Stimulated activated CD4-positive, alpha-beta T cell treated with anti-CD3 and anti-CD28 coated beads, Interleukin-1b, Interleukin-23, amount 100 ng/mL, for 48 hours (primary cell): ENCODE measurements at places on chromosomes 5 and 9.
A peak's percentile ranks its signal among the peaks of the same experiment; 100 is the strongest.

DNA sequence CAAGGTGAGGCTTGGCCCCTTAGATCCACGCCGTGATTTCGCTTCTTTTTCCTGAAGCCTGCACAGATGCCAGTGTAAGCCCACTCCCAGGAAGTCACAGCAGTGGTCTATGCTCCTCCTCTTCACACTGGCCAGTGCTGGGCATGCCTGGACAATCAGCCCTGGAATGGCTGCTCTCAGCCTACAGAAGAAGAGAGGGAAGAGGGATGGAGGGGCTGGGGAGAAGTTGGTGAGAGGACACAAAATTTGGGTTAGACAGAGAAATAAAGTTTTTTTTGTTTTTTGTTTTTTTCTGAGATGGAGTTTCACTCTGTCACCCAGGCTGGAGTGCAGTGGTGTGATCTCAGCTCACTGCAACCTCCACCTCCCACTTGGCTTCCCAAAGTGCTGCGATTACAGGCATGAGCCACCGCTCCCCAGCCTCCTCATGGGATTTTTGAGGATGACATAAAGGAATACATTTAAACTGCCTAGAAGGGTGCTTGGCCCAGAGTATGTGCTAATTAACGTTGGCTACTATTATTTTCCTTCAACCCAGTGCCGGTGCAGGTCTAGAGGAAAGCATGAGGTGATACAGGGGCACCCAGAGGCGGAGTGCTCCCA, 830 bp downstream of the S100Z start:
- DNase-seq: no peak

GRCh38 chr9:38619556-38620447, 594 bp downstream of the ANKRD18A start:
- peak; percentile 33 for DNase-seq

DNA sequence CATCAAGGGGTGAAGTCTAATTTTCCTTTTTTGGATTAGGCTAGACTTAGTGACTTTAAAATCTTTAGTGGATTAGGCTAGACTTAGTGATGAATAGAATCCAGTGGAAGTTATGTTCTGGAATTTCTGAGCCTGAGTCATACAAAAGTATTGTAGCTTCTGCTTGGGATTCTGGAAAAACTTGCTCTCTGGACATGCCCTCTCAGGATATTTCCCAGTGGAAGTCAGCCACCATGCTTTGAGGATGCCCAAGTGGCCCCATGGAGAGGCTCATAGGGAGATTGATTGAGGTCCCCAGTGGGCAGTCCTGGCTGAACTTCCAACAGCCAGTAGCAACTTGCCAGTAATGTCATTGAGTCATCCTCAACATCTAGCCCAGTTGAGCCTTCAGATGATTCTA, 112.4 kb upstream of the PRLR start:
- DNase-seq: no peak

- DNase-seq: no peak
These were observed 15.1 kb downstream of the LPAR1 start for GRCh38 chr9:111023128-111023527.

GRCh38 chr9:25078202-25078601, 532.5 kb upstream of the IZUMO3 start:
- DNase-seq: no peak

DNA sequence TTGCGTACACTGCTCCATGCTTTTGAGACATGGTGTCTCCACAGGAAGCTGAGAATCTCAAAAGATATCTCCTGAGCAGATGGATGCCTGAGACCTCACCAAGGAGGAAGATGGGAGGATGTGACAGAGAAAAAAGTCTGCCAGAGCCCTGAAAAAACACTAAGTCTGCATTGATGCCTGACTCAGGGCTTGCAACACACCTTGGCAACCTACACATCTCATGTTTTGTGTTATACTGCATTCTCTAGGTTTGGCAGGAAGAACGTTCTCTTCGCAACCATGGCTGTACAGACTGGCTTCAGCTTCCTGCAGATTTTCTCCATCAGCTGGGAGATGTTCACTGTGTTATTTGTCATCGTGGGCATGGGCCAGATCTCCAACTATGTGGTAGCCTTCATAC, 19.2 kb downstream of the SLC22A4 start:
- no peak for DNase-seq

GRCh38 chr5:150458802-150459557, 9.4 kb upstream of the RPS14 start:
- DNase-seq: peak; percentile 86

GRCh38 chr5:137627706-137628105, 108.2 kb downstream of the KLHL3 start:
- DNase-seq: no peak

GRCh38 chr9:13993632-13994185, 320.2 kb downstream of the NFIB start:
- no peak for DNase-seq

GRCh38 chr5:154784856-154785255, 29.7 kb downstream of the LARP1 start:
- DNase-seq: no peak

GRCh38 chr5:24135536-24135935, 509.2 kb downstream of the CDH10 start:
- DNase-seq: no peak

GRCh38 chr5:72457491-72457890, 49.7 kb downstream of the ZNF366 start:
- no peak for DNase-seq

GRCh38 chr5:61650661-61651060, 318.6 kb downstream of the ZSWIM6 start:
- DNase-seq: no peak

- DNase-seq: peak; percentile 54
These were observed 11.1 kb upstream of the TCF7 start for GRCh38 chr5:134103397-134103796.

DNA sequence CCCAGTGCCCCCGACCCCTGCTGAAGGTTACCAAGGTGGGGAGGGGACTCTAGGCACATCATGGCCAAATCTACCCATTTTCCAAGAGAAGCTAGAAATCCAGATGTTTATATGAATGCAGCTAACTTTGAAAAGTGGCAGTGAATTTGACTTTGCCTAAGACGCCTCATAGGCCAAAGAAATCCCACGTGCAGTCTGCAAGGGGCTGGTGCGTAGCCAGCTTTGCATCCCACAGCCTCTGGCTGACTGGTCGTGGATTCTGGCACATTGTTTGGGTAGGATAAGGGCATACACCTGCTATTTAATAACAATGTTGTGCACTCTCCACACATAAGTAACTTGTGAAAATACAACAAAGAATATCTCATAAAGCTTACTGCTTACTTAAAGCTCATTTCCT, 3.5 kb upstream of the GADD45G start:
- DNase-seq: no peak

- DNase-seq: no peak
These were observed 10.2 kb downstream of the TNFAIP8 start for GRCh38 chr5:119365847-119366539.

- DNase-seq: no peak
These were observed 1273.0 kb downstream of the EFNA5 start for GRCh38 chr5:106397700-106398099.

GRCh38 chr9:21255538-21256212, 15.9 kb upstream of the IFNA14 start:
- DNase-seq: no peak

DNA sequence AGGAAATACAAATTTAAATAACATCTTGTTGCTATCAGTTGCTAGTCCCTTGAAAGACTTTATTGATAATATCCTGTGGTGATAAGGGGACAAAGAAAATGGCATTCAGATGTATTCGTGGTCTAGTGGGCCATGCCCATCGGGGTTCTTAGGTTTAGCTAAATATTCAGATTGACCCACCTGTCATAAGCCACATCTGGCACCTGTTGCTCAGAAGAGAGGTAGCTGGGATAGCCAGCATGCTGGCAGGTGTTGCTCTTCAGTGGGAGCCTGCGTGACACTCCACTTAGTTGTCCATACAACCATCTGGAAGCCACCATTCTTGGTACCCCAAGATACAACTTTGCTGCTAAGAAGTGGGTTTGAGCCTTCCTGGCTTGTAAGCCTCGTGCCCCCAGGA, 36.7 kb downstream of the F2RL2 start:
- DNase-seq: no peak

GRCh38 chr5:141560725-141561483, 57.9 kb downstream of the DIAPH1 start:
- DNase-seq: no peak

DNA sequence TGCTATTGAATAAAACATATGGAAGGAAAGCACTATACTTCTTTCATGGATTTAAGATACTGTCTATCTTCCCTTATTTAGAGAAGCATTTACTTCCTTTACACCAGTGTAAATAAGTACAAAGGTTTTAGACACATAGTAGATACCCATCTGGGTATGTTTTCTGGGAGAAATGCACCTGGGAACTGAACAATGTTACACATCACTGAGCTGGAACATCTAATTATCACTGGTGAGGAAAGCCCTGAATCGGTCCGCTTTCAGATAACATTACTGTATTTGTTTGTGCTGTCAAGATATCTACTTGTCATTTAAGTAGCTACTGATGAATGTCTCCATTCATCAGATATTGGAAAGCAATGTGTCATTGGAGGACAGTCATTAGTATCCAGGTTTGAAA, 964.7 kb upstream of the PTPRD start:
- no peak for DNase-seq

DNA sequence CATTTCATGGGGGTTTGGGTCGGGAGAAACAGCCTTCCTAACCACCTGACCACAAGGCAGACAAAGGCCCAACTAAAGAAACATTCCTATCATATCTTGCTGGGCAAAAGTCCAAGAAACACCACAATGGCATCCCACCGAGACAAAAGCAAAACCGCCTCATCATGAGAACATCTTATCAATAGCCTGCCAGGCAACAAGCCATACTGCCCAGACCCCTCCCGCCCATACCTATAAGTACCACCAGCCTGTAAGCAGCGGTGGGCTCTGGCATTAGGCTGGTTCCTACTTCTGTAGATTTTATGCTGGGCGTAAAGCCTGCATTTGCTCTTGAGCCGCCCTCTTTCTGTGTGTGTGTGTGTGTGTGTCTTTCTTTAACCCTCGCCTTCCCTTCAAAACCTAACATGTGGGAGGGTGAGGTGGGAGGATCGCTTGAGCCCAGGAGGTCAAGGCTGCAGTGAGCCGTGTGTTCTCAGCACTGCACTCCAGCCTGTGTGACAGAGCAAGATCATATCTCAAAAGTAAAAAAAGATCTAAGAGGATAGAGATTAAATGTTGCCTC, 56.9 kb downstream of the PDE6A start:
- DNase-seq: no peak

DNA sequence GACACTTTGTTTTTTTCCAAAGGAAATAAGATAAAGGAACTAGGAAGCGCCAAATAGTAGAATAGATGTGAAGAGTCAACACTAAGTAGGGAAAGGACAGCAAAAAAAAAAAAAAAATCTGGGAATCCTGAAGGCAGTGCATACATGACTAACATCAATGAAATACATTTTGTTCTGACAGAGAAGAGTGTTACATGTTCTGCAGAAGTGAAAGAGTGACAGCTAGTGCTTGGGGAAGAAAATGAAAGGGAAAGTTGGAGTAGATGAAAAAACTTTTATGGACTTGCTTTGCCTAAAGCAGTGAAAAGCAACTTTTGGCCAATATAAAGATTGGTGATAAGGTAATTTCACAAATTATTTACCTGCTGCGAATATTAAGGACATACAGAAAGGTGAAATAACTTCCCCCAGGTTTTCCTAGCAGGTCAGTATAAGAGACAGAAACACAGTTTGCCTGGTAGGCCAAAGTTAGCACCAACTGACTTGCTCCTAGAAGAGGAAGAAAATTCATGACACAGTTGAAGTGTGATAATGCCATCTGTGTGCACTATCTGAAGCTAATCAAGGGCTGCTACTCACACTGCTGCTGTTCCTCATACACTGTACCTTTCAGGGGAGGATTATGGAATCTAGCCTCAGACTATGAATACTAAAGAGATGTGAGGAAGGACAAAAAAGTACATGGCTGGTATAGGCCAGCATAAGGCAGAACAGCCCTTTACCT, 38.6 kb downstream of the RANBP6 start:
- no peak for DNase-seq

- DNase-seq: no peak
These were observed 1.3 kb downstream of the MACIR start for GRCh38 chr5:103259705-103260355.

GRCh38 chr9:4069457-4070153, 230.3 kb downstream of the GLIS3 start:
- no peak for DNase-seq

DNA sequence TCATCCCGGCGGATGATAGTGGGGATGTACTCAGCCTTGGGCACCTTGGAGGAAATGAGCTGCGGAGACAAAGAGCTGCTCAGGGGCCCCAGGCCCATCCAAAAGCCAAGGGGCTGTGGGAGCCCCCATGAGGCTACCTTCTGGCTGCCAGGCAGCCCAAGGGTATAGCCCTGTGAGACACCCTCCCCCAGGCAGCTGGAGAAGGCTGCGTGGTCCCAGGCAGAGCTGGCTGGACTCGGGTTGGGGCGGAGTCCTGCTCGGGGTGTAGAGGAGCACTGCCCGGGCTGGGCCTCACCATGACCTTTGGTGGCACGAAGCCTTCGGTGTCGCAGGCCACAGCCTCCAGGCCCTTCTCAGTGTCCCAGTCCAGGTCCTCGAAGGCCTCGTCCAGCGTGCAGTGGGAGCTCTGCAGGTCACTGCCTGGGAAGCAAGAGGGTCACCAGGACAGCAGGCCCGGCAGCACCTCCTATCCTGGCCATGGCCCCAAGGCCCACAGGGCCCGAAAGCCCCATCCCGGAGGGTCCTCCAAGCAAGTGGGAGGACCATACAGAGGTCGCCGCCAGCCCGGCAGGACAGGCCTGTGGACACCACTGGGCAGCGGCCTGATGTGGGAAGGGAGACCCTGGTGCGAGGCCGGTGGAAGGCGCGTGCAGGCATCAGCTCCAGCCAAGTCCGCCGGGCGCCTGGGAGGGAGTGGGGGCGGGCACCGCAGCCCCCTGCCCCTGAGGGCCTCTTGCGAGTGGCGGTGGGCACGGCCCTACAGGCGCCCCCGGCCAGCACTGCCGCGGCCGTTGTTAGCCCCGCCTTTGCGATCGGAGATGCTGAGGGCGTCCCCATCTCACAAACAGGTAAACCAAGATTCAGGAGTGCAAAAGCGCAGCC, 6.1 kb downstream of the NSMF start:
- peak; percentile 21 for DNase-seq

DNA sequence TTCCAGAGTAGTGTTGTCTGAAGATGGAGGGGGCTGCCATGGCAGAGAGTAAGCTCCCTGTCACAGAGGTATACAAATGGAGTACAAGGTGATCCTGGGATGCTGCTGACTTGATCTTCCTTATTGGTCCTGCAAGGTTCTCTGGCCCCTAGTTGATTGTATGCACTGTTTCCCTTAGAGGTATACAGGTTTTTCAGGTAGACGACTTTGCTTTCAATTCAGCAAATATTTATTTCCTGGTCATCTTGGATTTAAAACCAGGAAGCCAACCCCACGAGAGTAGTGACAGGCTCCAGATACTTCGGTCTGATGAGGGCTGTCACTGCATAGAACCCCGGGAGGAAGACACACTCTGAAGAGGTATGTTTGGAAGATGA, 16.5 kb upstream of the TRIM14 start:
- no peak for DNase-seq

GRCh38 chr5:40736103-40736875, 19.5 kb downstream of the TTC33 start:
- DNase-seq: no peak

DNA sequence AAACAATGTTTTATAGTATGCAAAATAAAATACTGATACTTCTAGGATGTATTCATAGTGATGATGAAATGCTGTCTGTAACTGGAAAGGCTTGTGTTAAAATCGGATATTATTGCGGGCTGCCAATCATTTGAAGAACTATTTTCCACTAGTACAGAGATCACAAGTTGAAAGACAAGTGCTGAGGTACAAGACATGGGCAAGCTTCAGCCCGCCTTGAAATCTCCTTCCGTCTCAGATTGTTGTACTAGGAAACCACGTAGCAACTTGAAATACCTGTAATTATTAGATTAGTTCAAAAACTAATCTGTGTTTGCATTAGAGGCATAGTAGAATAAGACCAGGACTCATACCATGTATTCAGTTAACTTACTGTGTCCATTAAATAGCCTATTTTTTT, 218.2 kb downstream of the ARHGEF28 start:
- DNase-seq: no peak
